Fibroblast of villous mesenchyme (primary cell): ENCODE measurements at places on chromosomes 5 and 9. TPM values are rescaled to one million over a fixed set of nuclear protein-coding genes. Genes with fewer than 3 reads are reported as not detected.

- no peak for DNase-seq
These were observed 11.1 kb upstream of the CEP72 start for GRCh38 chr5:600886-601541.

GRCh38 chr5:15560421-15560820 lies 60.4 kb downstream of the FBXL7 start:
- no peak for DNase-seq

DNA sequence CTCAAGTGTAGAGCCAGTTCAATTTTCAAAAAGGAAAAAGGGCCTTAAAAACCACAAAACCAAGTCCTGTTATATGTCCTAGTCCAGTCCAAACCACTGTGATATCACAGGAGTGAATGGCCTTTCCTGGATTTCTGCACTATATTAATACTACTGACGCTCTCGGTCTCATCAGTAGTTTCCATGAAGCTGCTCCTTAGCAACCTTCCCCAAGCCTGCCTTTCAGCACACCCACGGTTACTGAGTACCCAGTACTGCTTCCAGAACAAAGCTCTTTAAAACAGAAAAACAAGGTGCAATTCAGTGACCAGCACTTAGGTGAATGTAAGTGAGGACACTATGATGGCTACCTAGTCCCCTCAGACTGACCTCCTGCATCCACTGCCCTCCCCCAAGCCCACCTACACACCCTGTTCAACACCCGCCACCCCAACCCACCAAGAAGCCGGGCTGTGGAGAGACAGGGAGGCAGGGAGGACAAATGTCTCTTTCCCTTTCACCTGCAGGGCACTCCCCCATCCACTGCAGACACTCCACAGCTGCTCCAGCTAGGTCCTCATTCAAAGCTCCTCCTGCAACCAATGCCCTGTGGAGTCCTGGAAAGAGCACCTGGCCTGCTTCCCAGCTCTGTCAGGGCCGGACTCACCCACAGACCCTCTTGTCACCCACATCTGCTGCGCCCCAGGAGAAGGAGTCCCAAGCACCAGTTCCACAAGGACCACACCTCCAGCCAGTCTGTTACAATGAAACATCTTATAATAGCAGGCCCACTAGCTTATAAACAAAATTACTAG lies 25.9 kb downstream of the PSMB7 start:
- no peak for DNase-seq

- no peak for DNase-seq
These were observed 37.8 kb downstream of the NEURL1B start for GRCh38 chr5:172678902-172679301.

- no peak for DNase-seq
These were observed 5.7 kb downstream of the QSOX2 start for GRCh38 chr9:136239983-136240330.

DNA sequence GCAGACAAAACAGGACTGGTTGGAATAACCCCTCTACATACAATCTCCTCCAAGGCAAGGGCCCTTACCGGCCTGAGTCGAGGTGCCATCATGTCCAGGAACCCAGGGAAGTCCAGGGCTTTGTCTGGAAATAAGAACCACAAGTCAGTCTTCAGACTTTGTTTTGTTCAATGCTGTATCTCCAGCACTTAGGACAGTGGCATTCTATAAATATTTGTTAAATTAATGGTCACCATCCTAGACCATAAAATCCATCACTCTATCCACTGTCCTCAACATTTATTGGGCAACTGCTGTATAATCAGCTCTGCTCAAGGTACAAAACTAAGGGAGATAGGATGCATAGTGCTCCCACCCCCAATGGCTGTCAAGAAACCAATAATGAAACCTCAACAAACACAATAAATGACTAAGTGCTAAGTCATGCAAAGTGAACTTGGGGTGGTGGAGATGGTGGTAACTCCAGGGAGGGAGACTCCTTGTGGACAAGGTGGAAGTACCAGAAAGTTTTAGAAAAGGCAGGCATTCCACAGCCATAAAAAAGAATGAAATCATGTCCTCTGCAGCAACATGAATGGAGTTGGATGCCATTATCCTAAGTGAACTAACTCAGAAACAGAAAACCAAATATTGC lies 5.0 kb downstream of the RELL2 start:
- DNase-seq: peak; percentile 56

GRCh38 chr5:120516805-120517204 lies 52.7 kb downstream of the PRR16 start:
- no peak for DNase-seq

DNA sequence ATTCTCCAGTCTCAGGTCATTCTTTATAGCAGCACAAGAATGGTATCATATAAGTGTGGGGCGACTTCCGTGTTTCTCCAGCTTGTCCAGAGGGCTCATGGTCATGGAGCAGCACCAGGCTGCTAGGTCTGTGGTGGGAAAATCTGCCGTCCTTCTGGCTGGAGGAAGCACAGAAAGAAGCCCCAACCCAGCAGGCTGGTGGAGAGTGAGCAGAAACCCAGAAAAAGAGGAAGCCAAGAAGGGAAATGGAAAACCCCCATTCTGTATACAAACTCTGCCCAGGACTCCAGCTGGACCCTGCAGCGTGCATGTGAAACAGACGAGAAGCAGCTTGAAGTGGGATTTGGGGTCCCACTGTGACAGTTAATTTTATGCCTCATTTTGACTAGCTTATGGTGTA lies 34.3 kb upstream of the OLFM1 start:
- DNase-seq: no peak

GRCh38 chr9:89640361-89640760 lies 35.5 kb downstream of the GADD45G start:
- DNase-seq: no peak

DNA sequence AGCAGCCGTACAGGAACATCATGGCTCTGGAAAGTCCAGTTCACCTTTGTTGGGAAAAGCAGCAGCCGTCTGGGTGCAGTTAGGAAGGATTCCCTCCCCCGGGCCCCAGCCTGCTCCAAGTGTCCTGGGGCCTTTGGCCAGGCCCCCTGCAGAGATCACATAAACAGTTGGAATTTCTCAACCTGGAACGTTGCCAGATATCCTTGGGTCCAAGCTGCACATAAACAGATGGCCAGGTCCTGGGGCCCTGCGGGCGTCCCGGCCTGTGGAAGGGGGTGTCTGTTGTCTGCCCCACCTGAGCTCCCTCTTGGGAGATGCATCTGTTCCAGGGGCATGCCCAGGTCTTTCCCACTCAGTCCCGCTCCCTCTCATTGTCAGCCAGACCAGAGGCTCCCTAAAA lies 92.7 kb downstream of the COL5A1 start:
- peak; percentile 91 for DNase-seq

DNA sequence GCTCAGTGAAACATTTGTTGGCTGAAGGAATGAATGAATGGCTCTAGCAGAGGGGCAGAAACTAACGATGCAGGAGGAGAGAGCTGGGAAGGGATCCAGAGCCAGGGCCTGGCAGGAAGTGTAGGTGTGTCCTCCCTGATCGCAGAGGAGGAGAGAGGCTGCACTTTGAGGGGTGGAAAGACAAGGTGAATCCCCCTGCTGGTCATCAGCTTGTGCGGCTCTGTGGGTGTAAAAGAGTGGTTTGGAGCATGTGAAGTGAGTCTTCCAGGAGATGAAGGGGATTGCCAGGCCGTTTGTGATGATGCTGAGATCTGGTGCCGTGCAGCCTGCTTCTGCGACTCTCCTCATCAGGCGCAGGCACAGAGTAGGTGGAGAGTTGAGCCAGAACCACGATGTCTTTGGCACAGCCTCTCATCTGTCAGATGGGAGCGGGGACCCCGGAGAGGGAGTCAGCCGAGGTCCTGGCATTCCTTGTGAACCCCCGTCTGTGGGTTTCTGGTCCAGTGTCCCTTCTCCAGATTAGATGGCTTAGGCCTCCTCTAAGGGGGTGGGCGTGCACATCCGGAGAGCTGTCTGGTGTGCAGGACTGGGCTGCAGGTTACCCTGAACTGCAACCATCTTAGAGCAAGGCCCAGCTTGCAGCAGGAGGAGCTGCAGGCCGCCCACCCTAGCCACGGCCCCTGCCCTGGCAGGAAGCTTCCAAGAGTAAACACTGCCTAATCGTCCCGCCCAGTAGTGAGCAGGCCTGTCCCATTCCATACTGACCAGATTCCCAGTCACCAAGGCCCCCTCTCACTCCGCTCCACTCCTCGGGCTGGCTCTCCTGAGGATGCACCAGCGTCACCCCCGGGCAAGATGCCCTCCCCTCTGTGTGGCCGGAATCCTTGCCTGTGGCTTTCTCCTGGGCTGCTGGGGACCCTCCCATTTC lies at the start of gene ADAMTS13:
ADAMTS13 (plus strand) TSS at position 753 of the 928 bp plus-strand sequence; CDS start at position 830, 77 bp downstream.
- peak; percentile 49 for DNase-seq

DNA sequence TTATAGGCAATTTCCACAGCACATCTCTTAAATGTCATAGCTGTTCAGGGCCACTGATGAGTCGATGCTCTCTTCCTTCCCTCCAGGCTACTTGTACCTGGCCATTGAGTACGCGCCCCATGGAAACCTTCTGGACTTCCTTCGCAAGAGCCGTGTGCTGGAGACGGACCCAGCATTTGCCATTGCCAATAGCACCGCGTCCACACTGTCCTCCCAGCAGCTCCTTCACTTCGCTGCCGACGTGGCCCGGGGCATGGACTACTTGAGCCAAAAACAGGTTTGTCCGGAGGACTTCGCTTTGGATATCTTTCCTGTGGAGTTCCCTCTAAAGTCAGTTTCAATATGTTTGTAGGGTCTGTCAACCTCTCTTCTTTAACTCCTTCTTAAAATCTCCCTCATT lies 84.3 kb downstream of the EQTN start:
- no peak for DNase-seq

GRCh38 chr5:177294632-177295031 lies 8.9 kb downstream of the RAB24 start:
- DNase-seq: no peak

- DNase-seq: no peak
These were observed 77.6 kb downstream of the PCDH1 start for GRCh38 chr5:141800617-141801016.

GRCh38 chr5:145484158-145484557 lies 351.0 kb downstream of the PRELID2 start:
- peak; percentile 62 for DNase-seq

DNA sequence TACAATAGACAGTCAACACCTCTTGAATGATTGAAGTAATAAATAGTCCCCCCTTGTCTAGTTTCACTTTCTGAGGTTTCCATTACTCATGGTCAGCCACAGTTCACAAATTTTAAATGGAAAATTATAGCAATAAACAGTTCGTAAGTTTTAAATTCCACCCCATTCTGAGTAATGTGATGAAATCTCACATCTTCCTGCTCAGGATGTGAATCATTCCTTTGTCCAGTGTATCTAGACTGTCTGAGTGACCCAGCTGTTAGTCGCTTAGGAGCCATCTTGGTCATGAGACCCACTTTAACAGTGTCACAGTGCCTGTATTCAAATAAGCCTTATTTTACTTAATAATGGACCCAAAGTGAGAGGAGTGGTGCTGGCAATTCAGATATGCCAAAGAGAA lies 311.6 kb upstream of the PRR16 start:
- DNase-seq: peak; percentile 81

DNA sequence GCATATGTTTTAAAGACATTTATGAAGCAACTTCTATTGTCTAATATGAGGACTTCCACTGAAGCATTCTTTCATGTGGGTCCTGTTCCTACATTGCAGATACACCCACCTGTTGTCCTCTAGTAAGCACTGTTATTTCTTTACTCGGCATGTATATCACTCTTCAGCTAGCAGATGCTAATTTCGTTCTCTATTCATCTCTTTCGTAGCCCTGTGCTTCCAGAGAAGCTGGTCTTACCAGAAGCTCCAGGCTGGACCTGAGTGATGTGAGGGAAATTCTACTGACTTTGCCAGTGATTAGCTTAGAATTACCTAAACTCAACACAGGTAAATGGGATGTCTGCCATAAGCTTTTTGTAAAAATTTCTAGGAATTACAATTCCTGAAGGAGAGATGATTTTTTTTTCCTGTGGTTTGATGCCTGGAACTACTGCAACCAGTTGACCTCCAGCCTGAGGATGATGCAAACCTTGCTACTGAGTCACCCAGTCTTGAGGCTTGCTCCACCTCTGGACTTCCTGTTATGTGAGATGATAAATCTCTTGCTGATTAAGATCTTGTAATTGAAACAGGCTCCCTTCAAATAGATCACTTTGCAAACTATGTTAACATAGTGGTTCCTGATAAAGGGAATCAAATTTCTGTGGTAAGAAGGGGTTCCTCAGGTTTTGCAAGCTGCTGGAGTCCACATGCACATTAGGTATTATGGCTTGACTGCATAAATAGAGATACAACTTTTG lies 52.2 kb upstream of the SPINK5 start:
- peak; percentile 76 for DNase-seq

- DNase-seq: no peak
These were observed 6.3 kb upstream of the ZNF883 start for GRCh38 chr9:113018247-113018646.

- peak; percentile 54 for DNase-seq
These were observed 277.6 kb upstream of the ADAMTS16 start for GRCh38 chr5:4862500-4862899.

GRCh38 chr5:159704160-159704559 lies 212.1 kb upstream of the ADRA1B start:
- DNase-seq: no peak

DNA sequence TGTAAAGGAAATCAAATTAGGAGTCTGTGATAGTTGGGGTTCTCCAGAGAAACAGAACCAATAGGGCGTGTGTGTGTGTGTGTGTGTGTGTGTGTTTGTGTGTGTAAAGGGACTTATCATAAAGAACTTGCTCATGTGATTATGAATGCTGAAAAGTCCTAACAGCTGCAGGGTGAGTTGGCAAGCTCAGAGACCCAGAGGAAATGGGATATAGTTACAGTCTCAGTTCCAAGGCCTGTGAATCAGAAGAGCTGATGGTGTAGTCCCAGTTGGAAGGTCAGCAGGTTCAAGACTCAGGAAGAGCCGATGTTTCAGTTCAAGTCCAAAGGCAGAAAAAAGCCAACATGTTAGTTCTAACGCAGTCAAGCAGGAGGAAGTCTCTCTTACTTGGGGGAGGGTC lies 214.2 kb downstream of the ELAVL2 start:
- DNase-seq: no peak

- DNase-seq: no peak
These were observed 70.5 kb upstream of the SPTLC1 start for GRCh38 chr9:92185681-92186080.

Gene RAI14
- 251 and 291 TPM in 2 replicates for total RNA-seq

Gene GDA
- 0.97 and 4.3 TPM in 2 replicates for total RNA-seq

Gene PDGFRB
- total RNA-seq: 341 TPM in 2 replicates

Gene COL23A1
- not detected in 2 replicates for total RNA-seq

Gene PHF24
- total RNA-seq: not detected in 2 replicates

Gene SOHLH1
- not detected in 2 replicates for total RNA-seq

Gene CDH10
- total RNA-seq: 0.97 and 2.2 TPM in 2 replicates

Gene IL31RA
- total RNA-seq: 0.43 and 0.64 TPM in 2 replicates

Gene DDX4
- total RNA-seq: not detected in 2 replicates

Gene CEP78
- total RNA-seq: 20.0 and 27.6 TPM in 2 replicates

Gene PIP5K1B
- under 0.01 TPM in 2 replicates for total RNA-seq

Gene SEMA6A
- 0.97 and 2.2 TPM in 2 replicates for total RNA-seq

Gene WNT8A
- not detected in 2 replicates for total RNA-seq

Gene FOXI1
- total RNA-seq: not detected in 2 replicates

Gene TAF11L10
- not detected in 2 replicates for total RNA-seq

Gene NOXA1
- 0.32 TPM in 1 of 2 replicates, not detected in the other for total RNA-seq

Gene SLC6A18
- total RNA-seq: not detected in 2 replicates

Gene SDHA
- 84.4 and 87.2 TPM in 2 replicates for total RNA-seq

Gene PTGS1
- 10.4 and 32.9 TPM in 2 replicates for total RNA-seq

Gene FAXDC2
- 4.2 and 7.8 TPM in 2 replicates for total RNA-seq

Gene PFN3
- not detected in 2 replicates for total RNA-seq
